ENCODE measurements at places on chromosomes 7 and 10.

- DNase-seq, result peak; percentile 53
Observed at GRCh38 chr7:108570146-108570755, 577 bp downstream of the DNAJB9 start.

GRCh38 chr7:35419391-35419755, 165.5 kb upstream of the TBX20 start:
- DNase-seq, result no peak

DNA sequence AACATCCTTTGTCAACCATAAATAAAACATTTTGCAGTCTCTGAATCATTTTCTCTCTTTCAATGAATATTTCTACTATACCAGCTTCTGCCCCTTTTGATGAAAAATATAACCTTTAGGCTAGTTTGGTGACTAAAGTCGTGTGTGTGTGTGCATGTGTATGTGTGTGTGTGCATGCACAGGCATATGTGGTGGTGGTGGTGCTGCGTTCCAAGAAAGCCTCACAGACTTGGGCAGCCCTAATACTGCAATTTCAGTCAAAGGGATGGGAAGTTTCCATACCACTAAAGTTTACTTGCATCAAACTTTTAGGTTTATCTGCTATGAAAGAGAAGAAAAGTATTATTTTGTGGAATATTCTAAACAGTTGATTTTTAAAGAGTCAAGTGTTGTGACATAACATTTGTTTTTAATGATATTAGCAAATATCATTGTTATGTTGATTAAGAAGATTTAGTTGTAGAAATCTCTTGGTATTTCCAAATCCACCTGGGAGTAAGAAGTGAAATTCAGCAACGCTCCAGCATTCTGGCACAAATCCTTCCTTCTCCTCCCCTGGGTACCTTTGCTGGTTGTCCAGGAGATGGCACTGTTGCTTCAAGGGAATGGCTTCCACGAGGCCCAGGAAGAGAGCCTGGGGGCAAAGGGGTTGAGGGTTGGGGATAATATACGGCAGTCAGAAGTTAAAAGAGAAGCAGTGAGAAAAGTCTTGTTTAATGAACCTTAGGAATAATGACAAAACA, 41.5 kb downstream of the ASB4 start:
- peak; percentile 42 for DNase-seq

DNA sequence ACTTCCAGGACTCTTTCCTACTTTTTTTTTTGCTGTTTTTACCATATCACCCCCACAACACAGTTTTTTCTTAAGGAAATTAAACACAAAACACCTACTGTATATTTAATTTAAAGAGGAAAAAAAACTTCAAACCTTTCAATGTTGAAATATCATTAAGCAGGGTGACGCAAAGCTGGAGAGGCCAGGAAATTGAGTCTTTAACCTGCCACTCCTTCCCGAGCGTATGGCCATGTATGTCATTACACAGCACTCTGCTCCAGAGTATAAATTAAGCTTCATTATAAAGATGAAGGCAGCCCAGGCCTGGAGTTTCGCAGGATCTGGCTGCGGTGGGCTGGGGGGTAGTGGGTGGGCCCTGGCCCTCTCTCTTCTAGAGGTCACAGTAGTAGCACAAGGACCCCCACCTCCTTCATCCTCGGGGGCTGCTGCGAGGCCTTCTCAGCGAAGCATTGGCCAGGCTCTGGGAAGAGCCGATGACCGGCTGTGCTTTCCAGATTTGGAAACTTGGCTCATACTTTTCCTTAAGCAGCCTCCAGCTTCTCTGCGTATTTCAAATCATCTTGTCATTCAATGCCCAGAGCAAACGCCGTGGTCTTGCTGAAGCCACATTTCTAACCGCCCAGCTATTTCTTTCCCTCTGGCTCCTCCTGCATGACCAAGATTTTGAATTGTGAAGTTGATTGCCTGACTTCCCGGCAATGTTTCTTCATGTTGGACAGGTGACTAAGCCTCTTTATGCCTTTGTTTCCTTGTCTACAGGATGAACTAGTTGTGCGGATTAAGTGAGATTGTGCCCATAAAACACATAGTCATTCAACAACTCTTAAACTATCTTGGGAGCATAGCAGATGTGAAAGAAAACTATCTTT, 765.1 kb downstream of the SUGCT start:
- DNase-seq, result no peak

DNA sequence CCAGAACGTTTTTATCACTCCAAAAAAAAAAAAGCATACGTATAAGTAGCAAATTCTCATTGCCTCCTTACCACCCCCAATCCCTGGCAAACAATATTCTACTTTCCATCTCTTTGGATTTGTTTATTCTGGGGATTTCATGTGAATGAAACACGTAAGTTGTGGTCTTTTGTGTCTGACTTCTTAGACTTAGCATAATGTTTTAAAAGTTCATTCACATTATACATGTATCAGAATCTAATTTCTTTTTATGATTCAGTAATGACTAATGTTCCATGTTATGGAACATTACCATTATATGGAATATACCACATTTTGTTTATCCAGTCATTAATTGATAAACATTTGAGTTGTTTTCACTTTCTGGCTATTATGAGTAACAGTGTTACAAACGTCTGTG, 12.5 kb upstream of the KLHL7 start:
- DNase-seq, result no peak
